Right atrium auricular region (tissue), 2 donors: ENCODE measurements at places on chromosomes 5 and 9.

GRCh38 chr9:16726029-16726428 lies 144.4 kb downstream of the BNC2 start:
- DNase-seq, result no peak

DNA sequence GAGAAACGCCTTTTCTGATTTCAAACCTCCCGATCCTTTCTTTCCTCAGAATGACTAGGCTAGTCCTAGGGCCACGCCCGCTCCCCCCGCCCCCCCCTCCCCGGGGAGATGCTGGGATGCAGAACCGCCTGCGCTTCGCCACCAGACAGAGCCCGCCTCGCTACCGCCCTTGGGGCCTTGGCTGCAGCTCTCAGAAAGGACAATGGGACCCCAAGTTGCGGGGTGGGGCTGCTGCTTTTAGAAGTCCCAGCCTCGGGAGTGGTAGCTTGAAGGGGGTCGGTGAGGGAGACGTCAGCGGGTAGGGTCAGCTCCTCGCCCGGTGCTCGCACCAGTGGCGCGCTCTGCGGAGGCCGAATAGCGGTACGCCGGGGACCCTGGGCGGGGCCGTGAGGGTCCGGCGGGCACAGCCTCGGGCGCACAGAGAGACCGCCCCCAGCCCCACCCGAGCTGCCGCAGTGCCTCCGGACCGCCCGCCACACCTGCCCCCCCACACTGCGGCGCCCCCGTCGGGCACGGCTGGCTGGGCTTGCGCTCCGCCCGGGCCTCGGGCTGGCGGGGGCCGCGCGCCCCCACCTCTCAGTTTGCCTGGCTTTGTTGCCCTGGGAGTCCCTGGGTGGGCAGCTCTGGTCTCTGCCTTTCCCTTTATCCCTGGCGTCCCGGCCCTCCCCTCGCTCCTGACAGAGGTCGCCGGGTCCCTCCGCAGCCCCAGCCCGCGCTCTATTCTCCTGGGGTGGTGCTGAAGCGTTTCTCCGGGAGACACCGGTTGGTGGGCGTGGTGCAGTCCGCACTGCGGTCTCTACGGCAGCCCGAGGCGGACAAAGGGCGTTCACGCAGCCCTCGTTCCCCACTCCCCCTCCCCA lies 1.2 kb downstream of the MAP1B start:
- DNase-seq, result peak; percentile 72

DNA sequence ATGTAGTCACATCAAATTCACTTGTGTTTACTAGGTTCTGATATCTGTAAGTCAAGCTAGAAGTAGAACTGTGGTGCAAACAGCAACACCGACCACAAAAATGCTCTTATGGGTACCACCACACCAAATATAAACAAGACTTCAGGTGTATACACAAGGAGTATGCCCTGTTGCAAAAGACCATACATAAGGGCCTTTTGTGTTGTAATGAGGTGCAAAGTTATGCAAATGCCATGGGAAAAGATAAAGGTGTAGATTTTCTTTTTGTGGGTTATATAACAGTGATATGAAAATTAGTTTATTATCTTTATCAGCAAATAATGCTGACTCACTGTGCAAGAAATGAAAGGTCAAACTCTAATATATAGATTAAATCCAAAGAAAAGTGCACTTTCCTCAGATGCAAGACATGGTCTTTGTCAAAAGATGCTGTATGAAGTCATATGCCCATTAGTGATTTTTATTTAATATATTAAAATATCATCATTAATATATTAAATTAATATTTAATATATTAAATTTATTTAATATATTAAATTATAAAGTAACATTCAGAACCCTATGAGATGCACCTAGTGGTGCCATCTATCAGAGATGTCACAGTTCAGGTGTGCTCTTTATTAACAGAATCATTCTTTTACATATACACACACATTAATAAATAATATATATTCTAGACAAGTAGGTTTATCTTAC lies 26.7 kb upstream of the ALDH1A1 start:
- DNase-seq, result no peak

GRCh38 chr9:5633243-5633642 lies 4.3 kb downstream of the RIC1 start:
- DNase-seq, result no peak

DNA sequence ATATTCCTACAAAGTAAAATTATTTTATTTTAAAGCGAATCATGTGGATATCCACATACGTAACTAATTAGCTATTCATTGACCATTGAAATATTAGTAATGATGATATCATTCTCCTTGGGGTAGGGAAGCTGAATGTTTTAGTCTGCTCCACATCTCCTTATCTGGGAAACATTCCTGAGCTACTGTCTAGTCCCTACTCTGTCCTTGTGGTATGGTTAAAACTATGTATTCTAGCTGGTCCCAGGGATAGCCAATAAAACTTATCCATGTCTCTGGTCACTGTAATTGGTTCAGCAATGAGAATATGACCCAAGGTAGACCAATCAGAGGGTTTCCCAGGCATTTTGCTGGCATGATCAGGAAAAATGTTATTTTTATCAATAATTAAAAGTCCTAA lies 76.0 kb upstream of the DAP start:
- no peak for DNase-seq

GRCh38 chr9:124855944-124856765 lies 2.9 kb downstream of the WDR38 start:
- DNase-seq, result no peak

- DNase-seq, result no peak
Observed at GRCh38 chr9:121376214-121376830, 6.3 kb upstream of the STOM start.

- DNase-seq, result no peak
Observed at GRCh38 chr9:131439224-131439623, 45.3 kb downstream of the PRRC2B start.

DNA sequence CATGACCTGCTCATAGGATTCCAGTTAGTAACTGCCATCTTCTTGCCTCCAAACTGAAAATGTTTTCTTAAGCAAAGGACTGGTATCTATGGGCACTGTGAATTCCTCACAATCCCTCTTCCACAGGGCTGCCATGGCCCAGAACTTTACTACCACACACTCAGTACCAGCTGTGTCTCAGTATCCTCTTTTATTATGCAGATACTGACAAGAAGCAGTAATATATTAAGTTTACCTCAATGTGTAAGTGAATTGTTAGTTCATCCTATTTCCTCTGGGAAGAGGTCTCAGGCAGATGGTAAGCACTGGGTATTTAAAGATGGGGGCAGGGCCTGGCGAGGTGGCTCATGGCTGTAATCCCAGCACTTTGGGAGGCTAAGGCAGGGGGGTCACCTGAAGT lies 320.8 kb upstream of the RFX3 start:
- no peak for DNase-seq

DNA sequence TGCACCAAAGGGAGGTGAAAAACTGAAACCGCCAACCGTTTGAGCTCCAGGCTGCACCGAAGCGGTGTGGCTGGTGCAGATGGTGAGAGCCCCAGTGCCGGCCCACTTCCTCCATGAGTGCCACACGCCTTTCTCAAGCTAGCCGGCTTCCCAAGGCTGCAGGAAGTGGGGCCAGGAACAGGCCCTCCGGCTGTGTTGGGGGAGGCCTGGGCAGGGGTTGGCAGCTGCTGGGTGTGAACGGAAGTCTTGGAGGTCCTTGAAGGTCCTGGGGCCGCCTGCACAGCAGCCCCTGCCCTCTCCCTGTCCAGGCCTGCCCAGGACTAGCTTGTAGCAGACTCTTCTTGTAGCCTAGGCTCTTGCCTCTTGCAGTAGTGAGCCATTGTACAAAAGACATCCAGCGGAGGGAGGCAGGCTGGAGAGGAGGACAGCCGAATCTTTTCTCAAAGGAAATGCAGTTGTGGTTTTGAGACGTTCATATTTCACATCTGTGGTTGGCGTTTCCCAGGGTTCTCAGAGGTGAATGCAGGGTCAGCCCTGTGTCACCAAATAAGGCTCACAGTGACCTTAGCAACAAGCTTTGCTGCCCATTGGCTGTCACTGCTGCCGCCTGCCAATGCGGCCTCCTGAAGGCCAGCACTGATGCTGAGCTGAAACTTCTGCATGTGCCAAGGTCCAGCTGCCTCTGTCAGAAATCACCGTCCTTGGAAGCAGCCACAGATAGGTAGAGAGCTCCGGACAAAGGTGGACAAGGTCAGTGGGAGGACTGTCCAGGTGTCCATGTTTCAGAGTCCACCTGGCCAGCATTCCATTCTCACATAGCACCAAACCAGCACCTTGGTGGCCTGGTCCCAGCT lies 23.9 kb downstream of the IRF1 start:
- no peak for DNase-seq

- no peak for DNase-seq
Observed at GRCh38 chr5:96148376-96148775, 186.7 kb upstream of the ELL2 start.
